Right cardiac atrium (tissue), 5 donors: ENCODE measurements at places on chromosomes 16 and 17.

DNA sequence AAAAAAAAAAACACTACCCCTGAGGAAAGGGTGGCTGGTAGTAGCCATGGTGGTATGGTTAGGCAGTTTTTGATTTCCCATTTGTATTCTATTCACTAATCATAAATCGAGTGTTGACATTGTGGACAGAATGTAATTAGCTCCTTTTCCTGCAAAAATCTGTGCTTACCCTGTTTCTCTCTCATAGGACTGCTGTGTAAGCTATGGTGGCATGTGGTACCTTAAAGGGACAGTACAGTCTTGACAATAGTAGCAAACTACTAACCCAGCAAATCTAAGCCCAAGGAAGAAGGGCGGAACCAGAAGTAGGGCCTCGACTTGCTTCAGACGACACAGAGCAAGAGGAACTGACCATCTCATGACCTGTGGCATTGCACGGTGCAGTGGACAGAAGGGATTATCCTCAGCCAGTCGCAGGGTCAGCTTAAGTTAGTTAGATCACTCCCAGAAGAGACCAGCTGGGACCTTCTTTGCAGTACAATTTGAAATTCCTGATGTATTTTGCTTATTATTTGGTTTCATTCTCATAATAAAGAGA is 36.3 kb downstream of the POLR3E start:
- DNase-seq = no peak

GRCh38 chr17:8163978-8164814 is 1.4 kb upstream of the VAMP2 start:
- DNase-seq = peak; percentile 94

- no peak for DNase-seq
Measured at GRCh38 chr17:77769215-77769614, 189.3 kb upstream of the TNRC6C start.

DNA sequence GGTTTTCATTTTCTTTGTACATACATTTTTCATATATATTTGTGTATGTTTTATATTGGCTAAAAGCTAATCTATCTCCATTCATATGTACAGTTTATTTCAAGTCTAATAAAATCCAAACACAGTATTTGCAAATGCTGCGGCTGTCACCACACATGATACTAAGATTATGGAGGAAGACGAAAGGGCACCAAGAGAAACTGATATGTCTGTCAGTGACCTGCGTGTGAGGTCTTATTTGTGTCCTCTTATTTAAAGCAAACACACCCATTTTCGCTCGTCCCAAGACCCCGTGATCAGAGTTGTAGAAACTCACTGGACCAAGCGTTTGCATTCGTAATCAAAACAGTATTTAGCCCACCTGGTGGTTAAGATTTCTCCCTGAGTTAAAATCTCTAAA is 8.2 kb downstream of the MLYCD start:
- DNase-seq = no peak

DNA sequence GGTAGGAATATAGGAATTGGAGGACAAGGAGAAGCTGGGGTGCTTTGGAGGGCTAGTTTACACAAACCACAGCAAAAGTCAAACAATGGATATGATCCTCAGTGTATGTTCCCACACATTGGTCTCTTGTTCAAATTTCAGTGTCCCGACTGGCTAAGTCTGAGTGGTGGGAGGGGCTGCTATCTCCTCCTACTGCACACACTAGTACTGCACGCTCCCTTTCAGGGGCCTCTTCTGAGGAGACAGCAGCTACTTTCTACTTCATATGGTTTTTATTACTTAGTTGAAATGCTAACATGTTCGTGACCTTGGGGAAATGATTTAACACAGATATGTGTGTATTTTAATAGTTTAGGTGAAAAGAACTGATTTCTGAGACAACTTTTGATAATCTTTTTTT is 18.8 kb upstream of the KRT10 start:
- DNase-seq = no peak

DNA sequence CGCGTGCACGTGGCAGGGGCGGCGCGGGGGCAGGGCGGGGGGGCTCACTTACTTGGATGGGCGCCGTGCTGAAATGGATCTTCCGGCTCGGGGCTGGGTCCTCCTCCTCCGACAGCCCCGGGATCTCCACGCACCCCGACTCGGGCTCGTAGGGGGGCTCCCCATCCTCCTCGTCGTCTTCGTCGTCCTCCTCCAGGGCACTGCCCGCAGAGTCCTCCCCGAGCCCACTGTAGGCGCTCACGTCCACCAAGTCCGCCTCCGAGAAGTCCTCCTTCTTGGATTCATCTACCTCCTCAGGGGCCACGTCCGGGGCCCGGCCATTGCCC is 1.4 kb downstream of the PPP1R9B start:
- DNase-seq = no peak

GRCh38 chr17:56914581-56915273 is 878 bp upstream of the TRIM25 start:
- no peak for DNase-seq

- no peak for DNase-seq
Measured at GRCh38 chr17:10266296-10266876, 68.0 kb upstream of the GAS7 start.
